Renal pelvis (tissue), 12 donors: ENCODE measurements at places on chromosomes 12 and 14.

GRCh38 chr12:124605150-124605882 lies 37.9 kb upstream of the NCOR2 start:
- DNase-seq, result no peak

DNA sequence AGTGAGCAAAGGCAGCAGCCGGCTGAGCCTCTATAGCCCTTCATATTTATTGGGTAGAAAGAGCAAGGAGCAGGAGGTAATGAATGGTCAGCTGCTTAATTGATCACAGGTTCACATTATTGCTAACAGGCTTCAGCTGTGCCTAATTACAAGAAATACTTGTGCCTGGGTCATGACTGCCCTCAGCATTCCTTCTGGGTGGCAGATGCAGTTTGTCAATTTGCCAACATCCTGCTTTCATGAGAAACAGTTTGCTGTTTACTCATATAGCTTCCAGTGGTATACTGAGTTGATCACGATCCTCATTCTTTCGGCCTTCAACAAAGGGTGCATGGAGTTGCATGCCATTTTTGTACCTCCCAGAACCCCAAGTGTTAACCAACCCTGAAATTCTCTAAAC lies 81.0 kb upstream of the PLEKHG7 start:
- DNase-seq, result no peak

GRCh38 chr12:89372584-89373370 lies 20.5 kb upstream of the DUSP6 start:
- DNase-seq, result no peak

DNA sequence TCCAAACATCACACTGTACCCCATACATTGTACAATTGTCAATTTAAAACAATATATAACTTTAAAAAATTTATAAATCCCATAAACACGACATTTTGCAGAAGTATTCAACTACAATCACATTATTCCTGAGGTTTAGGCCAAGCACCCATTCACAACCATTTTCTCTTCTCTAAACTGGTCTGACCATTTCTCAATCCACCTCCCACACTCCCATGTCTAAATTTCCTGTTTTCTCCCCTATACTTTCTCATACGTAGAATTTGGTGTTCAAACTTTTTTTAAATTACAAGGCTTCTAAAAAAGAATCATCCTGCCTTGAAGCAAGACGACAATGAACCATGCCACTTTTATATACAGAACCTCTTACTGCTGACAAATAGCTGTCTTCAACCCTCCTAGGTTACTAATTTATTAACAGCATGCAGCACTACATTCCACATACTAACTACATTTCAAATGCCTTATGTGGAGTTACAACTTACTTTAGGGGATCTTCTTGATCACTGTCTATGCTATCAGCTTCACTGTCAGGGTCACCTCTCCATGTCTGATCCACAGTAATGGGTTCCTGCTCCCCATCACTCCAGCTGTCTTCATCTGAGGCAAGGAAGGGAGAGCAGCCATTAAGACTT lies 3.4 kb downstream of the KANSL2 start:
- no peak for DNase-seq

DNA sequence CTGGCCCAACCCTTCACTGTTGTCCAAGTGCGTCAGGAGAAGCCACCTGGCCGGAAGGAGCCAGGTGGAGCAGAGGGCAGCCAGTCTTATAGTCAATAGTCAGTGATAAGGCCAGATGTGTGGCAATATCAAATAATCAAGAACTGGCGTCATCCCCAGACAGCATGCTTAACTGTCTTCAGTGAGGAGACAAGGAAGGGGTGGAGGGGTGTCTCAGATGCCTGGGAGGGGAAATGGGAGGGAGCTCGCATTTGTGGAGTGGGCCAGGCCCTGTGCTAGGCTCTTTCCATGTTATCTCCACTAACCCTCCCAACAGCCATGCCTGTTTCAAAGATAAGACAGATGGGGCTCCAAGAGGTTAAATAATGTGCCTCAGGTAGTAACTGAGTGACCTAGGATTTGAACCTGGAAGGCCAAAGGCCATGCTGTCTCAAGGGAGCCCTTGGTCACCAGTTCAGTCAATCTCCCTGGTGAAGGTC lies 48.9 kb upstream of the FOS start:
- no peak for DNase-seq

DNA sequence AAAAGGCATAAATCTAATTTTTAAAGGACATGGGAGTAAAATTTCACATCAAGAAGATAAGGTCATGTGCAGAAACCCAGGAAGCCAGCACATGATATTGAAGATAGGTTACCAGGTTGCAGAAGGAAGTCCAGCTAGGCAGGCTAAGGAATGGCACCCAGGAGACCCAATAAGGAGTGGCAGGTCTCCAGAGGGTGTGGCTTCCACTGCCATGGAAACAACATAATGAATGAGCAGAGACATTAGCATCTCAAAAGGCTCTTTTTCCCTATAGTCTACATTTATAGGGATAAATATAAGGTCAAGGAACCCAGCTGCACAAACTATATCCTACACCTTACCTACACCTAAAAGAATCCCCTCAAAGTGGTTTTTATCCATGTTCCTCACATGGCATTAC lies 275.9 kb downstream of the RPS29 start:
- DNase-seq, result no peak

- DNase-seq, result peak; percentile 99
These were observed at the start of gene RNF31 for GRCh38 chr14:24146978-24147760. Gene RNF31, plus strand, starts transcription at chr14:24147498. Its CDS starts 201 bp downstream, at chr14:24147699.

DNA sequence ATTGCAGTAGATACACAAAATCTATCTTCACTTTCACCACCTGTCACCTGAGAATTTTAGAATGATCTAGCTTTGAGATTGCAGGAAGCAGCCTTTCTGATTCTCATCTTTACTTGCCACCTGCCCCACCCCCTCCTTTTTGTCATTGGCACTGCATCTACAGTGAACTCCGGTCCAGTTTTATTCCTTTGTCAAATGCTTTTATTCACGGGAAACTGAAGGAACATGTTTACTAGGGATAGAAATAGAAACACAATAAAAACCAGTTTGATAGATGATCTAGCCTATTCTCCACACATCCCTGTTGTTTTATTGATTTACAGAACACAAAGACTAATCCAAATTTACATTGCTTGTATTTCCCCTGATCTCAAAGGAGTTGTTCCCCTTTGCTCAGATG lies 471.7 kb upstream of the STXBP6 start:
- no peak for DNase-seq
